OCI-LY7 (cell line): ENCODE measurements at places on chromosomes 6 and 20. TPM values are rescaled to one million over a fixed set of nuclear protein-coding genes. Genes with fewer than 3 reads are reported as not detected.
A peak's percentile ranks its signal among the peaks of the same experiment; 100 is the strongest.

DNA sequence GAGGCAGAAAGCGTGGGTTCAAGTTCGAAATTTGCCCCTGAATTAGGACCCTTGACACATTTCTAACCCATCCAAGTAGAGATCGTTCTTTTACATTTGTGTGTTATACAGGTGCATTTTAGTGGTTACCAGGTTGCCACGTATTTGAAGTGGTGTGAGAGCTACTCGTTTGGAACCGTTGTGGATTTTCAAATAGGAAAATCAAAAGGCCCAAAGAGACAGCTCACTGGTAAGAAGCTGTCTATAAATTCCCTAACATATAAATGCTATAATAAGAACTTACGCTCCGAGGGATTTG lies 1.6 kb upstream of the REV3L start:
- DNase-seq, result peak; percentile 56

GRCh38 chr6:22670605-22671004 lies 101.2 kb downstream of the HDGFL1 start:
- DNase-seq, result no peak

DNA sequence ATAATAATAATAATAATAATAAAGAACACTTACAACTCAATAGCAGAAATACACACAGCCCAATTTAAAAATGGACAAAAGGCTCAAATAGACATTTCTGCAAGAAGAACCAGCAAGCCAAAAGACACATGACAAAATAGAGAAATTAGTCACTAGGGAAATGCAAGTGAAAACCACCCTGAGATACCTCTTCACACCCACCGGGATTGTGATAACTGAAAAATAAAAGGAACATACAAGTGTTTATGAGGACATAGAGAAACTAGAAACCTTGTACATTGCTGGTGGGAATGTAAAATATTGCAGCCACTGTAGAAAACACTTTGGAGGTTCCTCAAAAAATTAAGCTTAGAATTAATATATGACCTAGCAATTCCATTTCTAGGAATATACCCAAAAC lies 59.2 kb downstream of the ZDHHC14 start:
- no peak for DNase-seq

DNA sequence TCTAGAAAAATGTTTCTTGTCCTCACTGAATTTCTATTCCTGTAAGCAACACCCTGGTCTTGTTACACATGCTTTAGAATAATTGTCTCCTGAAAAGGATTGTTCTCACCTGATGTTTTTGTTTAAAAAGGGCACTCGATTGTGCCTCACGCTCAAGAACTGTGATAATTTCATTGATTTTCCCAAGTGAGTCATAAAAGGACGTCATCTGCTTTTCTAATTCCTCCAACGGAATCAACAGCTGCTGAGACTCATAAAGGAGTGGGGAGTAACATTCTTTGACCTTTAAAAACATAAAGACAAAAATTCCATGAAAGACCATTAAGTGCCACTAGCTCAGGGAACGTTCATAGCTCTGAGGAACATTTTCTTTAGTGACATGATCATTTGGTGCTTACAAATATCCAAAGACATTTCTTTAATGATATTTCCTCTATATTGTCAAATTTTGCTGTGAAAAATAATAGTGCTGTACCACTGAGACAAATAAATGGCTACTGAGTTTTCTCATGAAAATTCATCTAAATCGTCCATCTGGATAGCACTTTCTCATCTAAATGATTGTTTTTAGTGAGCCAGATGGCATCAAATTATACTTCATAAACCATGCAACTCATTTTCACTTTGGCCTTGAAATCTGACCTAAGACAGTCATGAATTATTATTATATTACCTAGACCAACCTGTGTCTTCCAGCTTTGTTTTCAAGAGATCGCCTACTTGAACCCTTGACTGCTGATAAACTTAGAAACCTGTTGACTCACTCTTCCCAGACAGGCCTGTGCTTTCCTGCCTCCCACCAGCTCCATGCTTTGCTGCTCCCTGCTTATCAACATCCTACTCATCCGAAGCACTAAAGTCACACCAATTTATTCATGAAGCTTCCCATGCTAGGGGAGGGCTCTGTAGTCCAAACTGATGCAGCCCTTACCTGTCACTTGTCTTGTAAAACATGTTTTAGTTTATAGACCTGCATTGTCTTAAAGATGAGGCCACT lies 178.2 kb downstream of the SYNE1 start:
- no peak for DNase-seq

GRCh38 chr6:158000530-158001307 lies 19.1 kb downstream of the SYNJ2 start:
- no peak for DNase-seq

DNA sequence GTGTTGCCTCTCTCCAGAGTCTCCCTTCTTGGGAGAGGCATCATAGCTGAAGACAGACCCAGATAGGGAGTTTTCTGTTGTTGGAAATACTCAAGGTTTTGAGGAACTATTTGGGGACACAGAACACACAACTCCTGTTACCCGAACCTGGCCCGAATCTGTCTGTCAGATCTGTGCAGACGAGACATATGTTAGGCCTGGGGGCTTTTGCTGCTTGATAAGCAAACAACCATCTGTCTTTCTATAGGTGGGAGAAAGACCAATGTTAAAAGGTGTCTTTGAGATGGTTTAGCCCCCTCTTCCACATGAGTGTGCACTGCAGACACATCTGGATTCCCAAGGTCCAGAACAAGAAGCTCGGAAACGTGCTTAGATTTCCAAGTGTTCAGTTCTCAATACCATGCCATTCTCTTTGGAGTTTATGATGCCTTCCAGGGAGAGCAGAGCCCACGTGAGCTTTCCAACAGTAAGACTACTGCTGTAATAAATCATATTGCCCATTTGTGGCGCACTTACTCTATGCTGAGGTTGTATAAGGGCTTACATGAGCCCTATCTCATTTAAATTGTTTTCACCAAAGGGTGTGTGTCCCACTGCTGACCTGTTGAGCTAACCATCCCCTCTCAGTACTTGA lies 3.8 kb upstream of the STX16 start:
- DNase-seq, result peak; percentile 64

DNA sequence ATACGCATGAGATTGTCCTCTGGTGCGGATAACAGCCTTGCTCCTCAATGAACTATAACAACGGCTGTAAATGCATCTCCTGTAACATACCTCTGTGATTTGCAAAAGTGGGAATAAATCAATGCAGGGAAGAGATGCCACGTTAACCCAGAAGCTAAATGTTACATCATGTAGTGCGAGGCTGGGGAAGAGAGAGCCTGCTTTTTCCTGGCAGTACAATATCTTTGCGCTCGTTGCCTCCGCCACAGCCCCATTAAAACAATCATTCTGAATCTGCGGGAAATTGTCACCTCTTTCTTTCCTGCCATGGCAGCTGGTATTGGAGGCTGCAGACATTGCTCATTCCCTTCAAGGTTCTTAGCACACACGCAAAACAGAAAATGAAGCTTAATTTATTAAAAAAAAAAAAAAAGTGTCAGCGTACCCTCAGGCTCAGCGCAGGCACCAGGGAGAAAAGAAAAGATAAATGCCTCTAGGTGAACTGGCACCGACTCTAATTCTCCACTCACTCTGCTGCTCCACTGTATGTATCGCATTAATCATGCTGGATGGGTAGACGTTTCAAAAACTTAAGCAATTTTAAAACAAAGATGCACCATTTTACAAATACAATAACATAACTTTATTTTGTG lies 70.2 kb upstream of the TFB1M start:
- DNase-seq, result no peak

WFDC12 gene
- not detected in 2 replicates for total RNA-seq

MAVS gene
- total RNA-seq, result 35.5 and 37.2 TPM in 2 replicates

CAGE1 gene
- 0.27 and 0.55 TPM in 2 replicates for total RNA-seq

KCNK5 gene
- not detected in 2 replicates for total RNA-seq

VIP gene
- total RNA-seq, result not detected in 2 replicates
